Activated CD8-positive, alpha-beta T cell treated with anti-CD3 and anti-CD28 coated beads for 36 hours (primary cell): ENCODE measurements at places on chromosomes 7 and 10.

- no peak for DNase-seq
- peaks cover 68% of the 10 kb centered on the region for H3K4me1 ChIP-seq
- peaks cover 25% of the 10 kb centered on the region for H3K36me3 ChIP-seq
- no peak overlapping the region for H3K27ac ChIP-seq
- no peak overlapping the region for H3K4me3 ChIP-seq
- no peaks in the 10 kb centered on the region for H3K27me3 ChIP-seq
Observed at GRCh38 chr7:43700646-43701499, 28.4 kb downstream of the COA1 start.

GRCh38 chr10:121926671-121927317, 1.0 kb downstream of the ATE1 start:
- H3K4me1 ChIP-seq = peaks cover 21% of the 10 kb centered on the region
- H3K27ac ChIP-seq = peak overlapping the region; percentile 85
- DNase-seq = no peak
- peaks cover 7% of the 10 kb centered on the region for H3K36me3 ChIP-seq
- peak overlapping the region; percentile 84 for H3K4me3 ChIP-seq

DNA sequence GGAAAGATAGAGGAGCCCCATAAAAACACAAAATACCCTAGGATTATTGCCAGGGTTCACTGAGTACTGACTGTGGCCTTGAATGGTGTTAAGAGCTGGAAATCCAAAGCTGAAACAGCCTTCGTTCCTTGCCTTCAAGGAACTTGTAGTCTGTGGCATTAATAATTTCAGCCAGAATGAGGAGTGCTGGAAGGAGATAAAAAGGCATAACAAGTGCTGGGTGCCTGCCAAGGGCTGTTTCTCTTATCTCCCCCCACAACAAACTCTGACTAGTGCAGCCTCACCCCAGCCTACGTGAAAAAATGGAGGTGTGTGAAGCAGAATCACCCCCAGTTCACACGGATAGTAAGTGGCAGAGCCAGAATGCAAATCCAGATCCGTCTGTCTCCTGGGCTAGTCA, 199.1 kb upstream of the LYZL2 start:
- H3K36me3 ChIP-seq = no peaks in the 10 kb centered on the region
- H3K27me3 ChIP-seq = peaks cover 3% of the 10 kb centered on the region
- H3K4me1 ChIP-seq = no peaks in the 10 kb centered on the region
- no peak for DNase-seq
- no peak overlapping the region for H3K4me3 ChIP-seq

GRCh38 chr7:112495810-112496462, 15.1 kb downstream of the LSMEM1 start:
- no peak overlapping the region for H3K4me3 ChIP-seq
- H3K27me3 ChIP-seq = peaks cover 3% of the 10 kb centered on the region
- H3K4me1 ChIP-seq = no peaks in the 10 kb centered on the region
- H3K27ac ChIP-seq = no peak overlapping the region
- H3K36me3 ChIP-seq = no peaks in the 10 kb centered on the region
- peak; percentile 57 for DNase-seq

- H3K4me3 ChIP-seq = no peak overlapping the region
- H3K27me3 ChIP-seq = peaks cover 2% of the 10 kb centered on the region
- H3K4me1 ChIP-seq = no peaks in the 10 kb centered on the region
- DNase-seq = no peak
Observed at GRCh38 chr10:51052163-51052562, 22.1 kb upstream of the PRKG1 start.

GRCh38 chr10:29959586-29959985, 99.8 kb downstream of the JCAD start:
- no peaks in the 10 kb centered on the region for H3K27me3 ChIP-seq
- H3K27ac ChIP-seq = no peak overlapping the region
- no peaks in the 10 kb centered on the region for H3K4me1 ChIP-seq
- no peak overlapping the region for H3K4me3 ChIP-seq
- no peaks in the 10 kb centered on the region for H3K36me3 ChIP-seq

DNA sequence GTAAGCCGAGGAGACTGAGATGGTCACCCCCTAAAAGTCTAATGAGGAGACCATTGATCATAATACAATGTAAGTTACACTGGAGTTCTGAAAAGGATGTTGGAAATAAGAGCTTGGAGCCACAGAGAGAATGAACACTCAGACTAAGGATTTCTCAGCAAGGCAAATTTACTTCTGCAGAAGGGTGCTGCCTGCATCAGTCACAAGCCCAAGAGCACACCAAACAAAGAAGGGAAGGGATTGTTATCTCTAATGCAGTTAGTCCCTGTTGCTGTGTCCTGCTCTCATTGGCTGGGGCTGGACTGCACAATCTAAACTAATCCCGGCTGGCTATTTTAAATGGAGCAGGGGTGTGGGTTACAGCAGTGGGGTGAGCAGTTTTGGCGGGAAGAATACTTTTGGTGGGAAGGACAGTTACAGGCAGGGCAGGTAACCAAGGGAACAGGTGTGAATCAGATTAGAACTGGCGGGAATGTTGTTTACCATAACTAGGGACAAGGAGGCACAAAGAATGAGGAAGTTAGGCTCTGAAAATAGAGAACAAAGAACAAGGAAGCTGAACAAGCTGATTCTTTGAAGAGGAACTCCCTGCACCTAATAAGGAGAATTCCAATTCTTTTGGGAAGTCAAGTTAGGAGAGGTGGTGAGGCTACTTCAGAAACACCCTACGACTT, 30.3 kb upstream of the TRIM24 start:
- H3K27ac ChIP-seq = no peak overlapping the region
- peaks cover 1% of the 10 kb centered on the region for H3K36me3 ChIP-seq
- no peaks in the 10 kb centered on the region for H3K27me3 ChIP-seq
- no peaks in the 10 kb centered on the region for H3K4me1 ChIP-seq
- H3K4me3 ChIP-seq = no peak overlapping the region

DNA sequence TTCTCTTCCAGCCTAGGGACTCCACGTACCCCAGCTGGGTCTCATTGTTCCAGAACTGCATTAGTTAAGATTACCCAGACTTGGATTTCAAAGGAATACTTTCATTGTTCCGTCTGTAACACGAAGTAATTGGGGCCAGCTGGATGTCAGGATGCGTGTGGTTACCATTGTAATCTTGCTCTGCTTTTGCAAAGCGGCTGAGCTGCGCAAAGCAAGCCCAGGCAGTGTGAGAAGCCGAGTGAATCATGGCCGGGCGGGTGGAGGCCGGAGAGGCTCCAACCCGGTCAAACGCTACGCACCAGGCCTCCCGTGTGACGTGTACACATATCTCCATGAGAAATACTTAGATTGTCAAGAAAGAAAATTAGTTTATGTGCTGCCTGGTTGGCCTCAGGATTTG, 21.0 kb downstream of the LRRC17 start:
- no peak overlapping the region for H3K27ac ChIP-seq
- no peaks in the 10 kb centered on the region for H3K4me1 ChIP-seq
- DNase-seq = no peak
- H3K36me3 ChIP-seq = no peaks in the 10 kb centered on the region

- H3K4me3 ChIP-seq = no peak overlapping the region
- H3K27ac ChIP-seq = no peak overlapping the region
- peaks cover 5% of the 10 kb centered on the region for H3K27me3 ChIP-seq
- no peaks in the 10 kb centered on the region for H3K36me3 ChIP-seq
Observed at GRCh38 chr7:47738563-47739166, 156.8 kb upstream of the TNS3 start.

DNA sequence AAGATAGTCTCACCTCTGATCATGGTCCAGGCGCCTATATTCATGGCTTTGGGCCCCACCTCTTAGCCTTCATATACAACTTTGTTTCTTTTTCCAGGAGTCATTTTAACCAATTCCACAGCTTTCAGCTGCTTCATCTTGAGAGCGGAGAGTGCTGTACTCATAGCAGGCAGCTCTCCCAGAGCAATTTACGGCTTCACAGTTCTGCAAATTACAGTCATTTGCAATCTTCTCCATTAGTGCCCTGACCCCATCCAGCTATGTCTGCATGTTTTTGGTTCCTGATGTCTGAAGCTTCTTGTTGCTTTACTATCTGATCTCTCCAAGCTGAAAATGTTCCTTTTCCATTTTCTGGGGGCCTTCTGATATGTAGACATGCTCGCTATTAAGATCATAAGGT, 18.0 kb upstream of the MEST start:
- peaks cover 1% of the 10 kb centered on the region for H3K27me3 ChIP-seq
- H3K4me1 ChIP-seq = peaks cover 4% of the 10 kb centered on the region
- H3K4me3 ChIP-seq = no peak overlapping the region
- H3K36me3 ChIP-seq = no peaks in the 10 kb centered on the region
- DNase-seq = no peak

DNA sequence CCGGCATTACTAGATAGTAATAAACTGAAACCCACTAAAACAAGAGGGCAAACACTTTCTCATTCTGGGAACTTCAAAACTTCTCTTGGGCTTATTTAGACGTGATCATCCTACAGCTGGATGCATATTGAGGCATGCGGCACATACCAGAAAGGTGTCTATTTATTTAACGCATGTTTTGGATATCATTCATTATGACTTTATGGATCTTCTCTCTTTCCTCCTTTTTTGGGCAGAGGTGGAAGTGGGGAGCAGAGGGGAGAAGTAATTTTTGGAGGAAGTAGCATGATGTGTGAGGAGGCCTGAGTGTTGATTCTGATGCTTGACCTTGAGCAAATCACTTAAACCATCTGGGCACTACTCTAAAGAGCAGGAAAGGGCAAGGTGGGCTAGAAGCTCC, 270.6 kb downstream of the TRIL start:
- H3K27ac ChIP-seq = no peak overlapping the region
- peaks cover 10% of the 10 kb centered on the region for H3K27me3 ChIP-seq
- no peak overlapping the region for H3K4me3 ChIP-seq
- H3K36me3 ChIP-seq = no peaks in the 10 kb centered on the region
- no peaks in the 10 kb centered on the region for H3K4me1 ChIP-seq

GRCh38 chr10:66747451-66747850, 178.4 kb upstream of the LRRTM3 start:
- no peak overlapping the region for H3K27ac ChIP-seq
- H3K36me3 ChIP-seq = no peaks in the 10 kb centered on the region
- H3K4me3 ChIP-seq = no peak overlapping the region
- H3K4me1 ChIP-seq = no peaks in the 10 kb centered on the region
- H3K27me3 ChIP-seq = no peaks in the 10 kb centered on the region

GRCh38 chr7:77450054-77450453, 33.9 kb upstream of the GSAP start:
- no peaks in the 10 kb centered on the region for H3K36me3 ChIP-seq
- peaks cover 5% of the 10 kb centered on the region for H3K4me1 ChIP-seq
- H3K4me3 ChIP-seq = no peak overlapping the region
- no peak for DNase-seq

DNA sequence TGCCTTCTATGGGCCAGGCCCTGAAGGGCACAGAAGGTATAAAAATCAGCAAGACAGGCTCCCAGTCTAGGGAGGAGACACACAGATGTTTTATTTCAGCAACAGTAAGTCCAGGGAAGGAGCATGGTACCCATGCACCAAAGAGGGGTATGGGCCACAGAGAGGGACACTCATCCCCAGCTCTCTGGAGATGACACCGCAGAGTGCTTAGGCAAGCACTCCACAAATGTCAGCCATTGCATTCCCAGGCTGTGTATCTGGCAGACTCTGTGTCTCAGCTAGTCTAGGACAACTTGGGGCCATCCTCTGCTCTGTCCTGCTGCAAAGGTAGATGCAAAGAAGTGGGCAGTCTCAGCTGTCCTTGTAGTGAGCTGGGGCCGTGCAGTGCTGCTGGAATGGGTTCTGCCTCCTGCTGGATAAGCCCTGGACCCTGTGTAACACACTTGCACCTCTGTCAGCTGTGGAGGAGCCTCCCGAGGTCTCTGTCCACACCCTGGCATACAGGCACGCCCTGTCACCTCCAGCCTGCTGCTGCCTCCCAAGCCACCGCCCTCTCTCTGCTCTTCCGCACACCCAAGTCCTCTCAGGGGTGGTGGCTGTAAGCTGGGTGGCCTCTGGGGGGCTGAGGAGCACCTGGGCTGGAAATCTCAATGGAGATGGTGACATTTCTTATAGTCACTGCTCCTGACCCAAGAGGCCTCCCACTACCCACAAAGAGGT, 57.6 kb downstream of the VOPP1 start:
- no peaks in the 10 kb centered on the region for H3K27me3 ChIP-seq
- H3K36me3 ChIP-seq = peaks cover 19% of the 10 kb centered on the region
- no peak overlapping the region for H3K27ac ChIP-seq
- no peak overlapping the region for H3K4me3 ChIP-seq
- DNase-seq = no peak

DNA sequence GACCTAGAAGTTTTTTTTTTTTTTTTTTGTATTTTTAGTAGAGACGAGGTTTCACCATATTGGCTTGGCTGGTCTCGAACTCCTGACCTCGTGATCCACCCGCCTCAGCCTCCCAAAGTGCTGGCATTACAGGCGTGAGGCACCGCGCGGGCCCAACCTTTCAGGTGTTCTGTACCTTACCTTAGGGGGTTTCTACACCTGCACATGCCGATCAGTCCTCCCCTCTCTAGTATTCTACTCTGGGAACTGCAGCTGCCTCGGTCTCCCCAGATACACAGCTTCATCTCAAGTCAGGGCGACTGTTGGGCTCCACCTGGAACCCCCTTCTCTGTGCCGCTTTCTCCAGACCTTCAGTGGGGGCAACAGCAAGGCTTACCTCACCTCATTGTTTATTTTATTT, 79.9 kb downstream of the TACC2 start:
- H3K4me1 ChIP-seq = no peaks in the 10 kb centered on the region
- no peak for DNase-seq
- H3K36me3 ChIP-seq = no peaks in the 10 kb centered on the region
- H3K27me3 ChIP-seq = peaks cover 8% of the 10 kb centered on the region

DNA sequence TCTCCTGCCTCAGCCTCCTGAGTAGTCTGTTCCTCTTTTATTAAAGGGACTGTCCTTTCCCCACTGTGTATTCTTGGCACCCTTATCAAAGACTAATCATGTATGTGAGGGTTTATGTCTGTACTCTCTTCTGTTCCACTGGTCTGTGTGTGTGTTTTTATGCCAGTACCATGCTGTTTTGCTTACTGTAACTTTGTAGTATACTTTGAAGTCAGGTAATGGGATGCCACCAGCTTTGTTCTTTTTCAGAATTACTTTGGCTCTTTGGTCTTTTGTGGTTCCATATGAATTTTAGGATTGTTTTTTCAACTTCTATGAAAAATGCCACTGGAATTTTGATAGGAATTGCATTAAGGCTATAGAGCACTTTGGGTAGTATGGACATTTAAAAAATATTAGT, 14.1 kb upstream of the AMZ1 start:
- peaks cover 4% of the 10 kb centered on the region for H3K4me1 ChIP-seq
- no peak overlapping the region for H3K27ac ChIP-seq
- H3K4me3 ChIP-seq = no peak overlapping the region
- no peak for DNase-seq
- no peaks in the 10 kb centered on the region for H3K36me3 ChIP-seq

DNA sequence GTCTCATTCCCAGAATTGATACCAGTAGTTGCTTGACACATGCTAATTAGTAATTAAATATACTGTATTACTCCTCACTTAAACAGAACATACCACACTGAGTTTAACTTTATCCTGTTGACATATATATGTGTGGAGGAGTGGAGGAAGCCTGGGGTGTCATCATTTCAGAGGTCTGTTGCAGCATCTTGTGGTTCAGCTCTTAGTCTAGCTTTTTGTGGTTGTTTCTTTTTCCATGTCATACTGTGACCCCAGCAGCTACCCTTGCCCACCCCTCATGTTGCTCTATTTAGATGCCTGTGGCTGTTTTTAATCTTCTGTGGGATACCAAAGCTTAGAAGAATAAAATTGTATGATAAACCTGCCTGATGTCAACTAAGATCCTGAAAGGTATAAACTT, 875.4 kb downstream of the LRMDA start:
- no peak overlapping the region for H3K27ac ChIP-seq
- no peaks in the 10 kb centered on the region for H3K4me1 ChIP-seq
- H3K36me3 ChIP-seq = no peaks in the 10 kb centered on the region
- H3K27me3 ChIP-seq = peaks cover 3% of the 10 kb centered on the region
